ENCODE measurements at places on chromosomes 7 and 10. TPM values are rescaled to one million over a fixed set of nuclear protein-coding genes. Genes with fewer than 3 reads are reported as not detected.

Gene TNRC18
- 130 TPM for polyA plus RNA-seq

Gene C10orf67
- polyA plus RNA-seq: 1.9 TPM

- no peak for DNase-seq
Observed at GRCh38 chr7:80324032-80324431, 187.8 kb downstream of the GNAT3 start.

DNA sequence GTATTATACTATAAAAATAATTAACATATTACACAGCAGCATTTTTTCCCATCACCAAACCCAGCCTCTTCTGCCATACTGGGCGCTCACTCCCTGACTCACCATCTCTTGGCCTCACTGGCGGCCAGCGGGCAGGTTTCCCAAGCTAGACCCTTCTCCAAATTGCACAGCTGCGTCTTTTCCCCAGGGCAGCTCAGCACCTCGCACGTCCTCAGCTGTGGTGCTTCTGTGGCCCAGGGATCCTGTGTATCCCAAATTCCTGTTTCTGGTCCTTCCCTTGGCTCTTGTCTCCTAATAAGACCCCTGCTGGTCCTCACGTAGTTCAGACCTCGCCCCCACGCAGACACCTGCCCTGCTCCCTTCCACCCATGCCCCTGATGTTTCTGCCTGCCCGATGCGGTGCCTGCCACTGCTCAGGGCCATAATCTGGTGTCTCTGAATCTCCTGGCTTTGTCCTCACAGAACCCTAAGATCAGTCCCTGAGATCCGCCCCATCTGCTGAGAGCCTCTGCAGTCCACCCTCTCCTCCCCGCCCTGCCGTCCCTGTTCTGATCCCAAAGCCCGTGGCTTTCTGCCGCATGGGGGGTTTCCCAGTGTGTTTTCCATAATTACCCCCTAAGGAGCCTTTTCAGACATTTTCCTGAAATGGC lies 290.1 kb downstream of the TCERG1L start:
- DNase-seq: no peak

DNA sequence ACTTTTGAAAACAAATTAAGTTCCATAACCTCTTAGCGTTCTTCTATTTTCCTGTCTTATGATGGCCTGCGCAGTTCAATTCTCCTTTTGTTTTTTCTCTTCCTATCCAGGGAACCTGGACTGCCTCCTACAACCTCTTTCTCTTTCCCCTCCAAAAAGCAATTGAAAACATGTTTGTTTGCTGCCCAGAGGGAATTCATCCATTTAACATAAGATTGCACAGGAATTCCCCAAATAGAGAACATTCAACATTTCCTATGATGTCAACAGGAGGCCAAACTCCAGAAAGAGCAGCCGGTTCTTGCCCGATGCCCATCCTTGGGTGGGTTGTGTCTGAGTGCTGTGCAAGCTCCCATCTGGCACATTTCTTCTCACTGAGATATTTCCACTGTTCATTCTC lies 94.2 kb upstream of the NRP1 start:
- no peak for DNase-seq

Measured in right renal pelvis (tissue), 4 donors.